ENCODE measurements at places on chromosomes 2 and 18.
A peak's percentile ranks its signal among the peaks of the same experiment; 100 is the strongest.

GRCh38 chr2:211367711-211368110 lies 811.3 kb downstream of the CPS1 start:
- DNase-seq: no peak

DNA sequence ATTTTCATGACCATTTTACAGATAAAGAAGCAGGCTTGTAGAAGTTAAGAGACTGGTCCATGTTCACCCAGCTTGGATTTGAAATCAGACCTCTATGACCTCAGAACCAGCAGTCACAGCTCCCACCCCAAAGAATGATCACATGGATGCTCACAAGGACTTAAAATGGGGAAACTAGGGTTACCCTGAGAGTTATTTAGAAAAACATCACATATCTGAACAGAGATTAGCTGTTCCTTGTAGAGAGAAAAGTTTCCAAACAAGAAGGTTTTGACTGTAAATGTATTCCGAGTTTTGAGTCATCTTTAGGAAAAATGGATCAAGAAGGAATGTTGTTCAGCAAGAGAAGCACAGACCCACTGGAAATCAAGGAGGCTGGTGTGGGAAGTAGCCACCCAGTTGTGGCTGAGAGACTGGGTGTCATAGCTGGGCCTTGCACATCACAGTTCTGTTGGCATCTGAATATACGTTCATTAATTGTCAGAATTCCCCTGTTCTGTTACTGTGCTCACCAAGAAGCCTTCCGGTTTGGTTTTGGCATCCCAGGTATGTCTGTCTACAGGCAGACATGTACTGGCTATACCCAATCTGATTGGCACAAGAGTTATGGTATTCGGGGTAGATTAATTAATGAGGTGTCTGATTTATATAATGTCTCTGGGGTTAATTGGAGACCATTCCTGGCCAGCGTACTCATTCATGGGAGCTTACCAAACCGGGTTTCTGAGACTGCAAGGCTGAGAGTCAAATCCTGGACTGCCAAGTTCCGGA lies 371.8 kb upstream of the SLC14A2 start:
- DNase-seq: no peak

DNA sequence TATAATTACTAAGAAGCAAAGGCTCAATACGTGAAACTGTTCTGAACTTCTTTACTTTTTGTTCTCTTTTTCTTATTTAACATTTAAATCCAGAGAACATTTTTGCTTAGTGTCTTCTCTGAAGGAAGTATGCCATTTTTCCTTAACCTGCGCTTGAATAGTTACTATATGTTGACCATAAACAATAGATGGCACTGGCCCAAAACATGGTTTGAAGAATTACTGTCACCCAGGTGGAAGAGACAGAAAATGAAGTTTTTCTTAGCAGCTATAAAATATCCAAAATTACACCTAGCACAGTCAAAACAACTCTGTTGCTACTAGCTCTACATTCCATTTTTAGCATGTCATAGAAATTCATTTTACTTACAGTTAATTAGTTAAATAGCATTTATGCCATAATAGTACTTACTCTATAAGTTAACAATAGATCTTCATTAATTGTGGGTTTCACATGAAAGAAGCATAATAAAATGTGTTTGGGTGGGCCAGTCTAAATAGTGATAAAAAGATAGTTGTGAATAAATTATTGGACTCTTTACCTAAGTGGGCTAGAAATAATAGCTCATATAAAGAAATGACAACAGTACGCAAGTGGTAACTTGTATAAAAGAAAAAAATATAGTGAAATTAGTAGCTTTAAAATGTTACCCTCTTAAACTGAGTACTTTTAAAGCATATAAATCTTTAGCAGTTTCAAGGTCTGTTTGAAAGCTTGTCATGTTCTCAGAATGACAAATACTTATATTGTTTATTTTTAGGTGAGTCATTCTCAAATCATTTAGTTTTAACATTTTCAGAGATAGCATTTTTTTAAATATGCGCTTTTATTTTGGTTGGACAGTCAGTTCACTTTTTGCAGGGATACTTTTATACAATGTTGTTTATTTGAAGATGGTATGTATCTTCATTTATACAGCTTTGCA lies 3.7 kb downstream of the ETAA1 start:
- DNase-seq: no peak

- no peak for DNase-seq
Measured at GRCh38 chr2:119823734-119824334, 64.1 kb downstream of the PTPN4 start.

DNA sequence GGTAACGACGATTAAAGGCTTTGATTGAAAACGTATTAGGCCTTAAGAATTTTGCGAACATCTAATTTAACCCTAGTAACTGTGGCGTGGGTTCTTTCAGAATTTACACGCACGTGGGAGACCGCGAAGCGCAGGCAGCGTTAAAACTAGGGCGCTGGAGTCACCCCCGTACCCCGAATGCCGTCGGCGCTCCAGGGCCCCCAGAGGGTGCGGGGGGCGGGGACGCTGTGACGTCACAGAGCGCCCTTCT lies 673 bp upstream of the SMCHD1 start:
- no peak for DNase-seq

DNA sequence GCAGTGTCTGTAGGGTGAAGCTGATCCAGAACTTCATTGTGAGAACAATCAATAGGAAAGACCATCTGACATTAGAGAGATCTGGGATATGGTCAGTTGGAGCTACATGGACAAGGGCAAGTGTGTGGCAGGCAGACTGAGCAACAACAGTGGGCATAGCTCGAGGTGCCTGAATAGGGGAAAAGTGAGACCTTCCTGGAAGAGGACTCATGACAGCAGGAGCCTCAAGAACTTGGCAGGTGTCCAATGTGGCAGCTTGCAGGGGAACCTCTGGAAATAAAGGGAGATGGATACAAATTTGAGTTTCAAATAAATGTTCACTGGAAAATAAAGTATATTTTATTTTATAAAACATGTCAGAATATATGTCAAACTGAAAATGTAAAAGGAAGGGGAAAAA lies 117.9 kb downstream of the TANC1 start:
- no peak for DNase-seq

- no peak for DNase-seq
Measured at GRCh38 chr2:26772064-26773001, 8.2 kb downstream of the SLC35F6 start.

DNA sequence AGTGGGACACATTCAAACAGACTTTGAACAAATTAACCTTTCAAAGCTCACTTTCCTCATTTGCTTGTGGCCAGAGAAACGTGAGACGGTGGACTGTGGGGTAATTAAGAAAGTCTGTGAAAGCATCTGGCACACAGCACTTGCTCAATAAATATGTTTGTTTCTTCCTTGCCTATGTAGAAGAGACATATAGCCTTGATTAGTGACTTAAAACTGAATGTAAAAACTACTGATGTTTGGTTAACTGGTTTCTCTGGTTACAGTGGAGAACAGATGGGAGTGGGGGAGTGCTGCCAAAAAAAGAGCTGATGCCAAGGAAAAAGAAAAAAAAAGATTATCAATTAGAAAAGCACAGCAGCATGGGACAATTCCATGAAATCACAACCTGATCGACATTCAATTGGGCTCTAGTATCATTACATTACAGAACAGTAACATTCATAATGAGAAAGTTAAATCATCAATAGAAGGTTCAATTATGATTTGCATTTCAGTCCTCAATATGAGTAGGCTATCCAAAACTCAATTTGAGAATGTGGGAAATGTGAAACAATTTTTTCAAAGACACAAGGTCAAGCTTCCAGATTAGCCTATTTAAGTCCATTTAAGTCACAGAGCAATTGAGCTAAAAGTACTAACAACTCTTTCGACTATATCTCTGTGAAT lies 14.7 kb downstream of the CUL3 start:
- DNase-seq: no peak

DNA sequence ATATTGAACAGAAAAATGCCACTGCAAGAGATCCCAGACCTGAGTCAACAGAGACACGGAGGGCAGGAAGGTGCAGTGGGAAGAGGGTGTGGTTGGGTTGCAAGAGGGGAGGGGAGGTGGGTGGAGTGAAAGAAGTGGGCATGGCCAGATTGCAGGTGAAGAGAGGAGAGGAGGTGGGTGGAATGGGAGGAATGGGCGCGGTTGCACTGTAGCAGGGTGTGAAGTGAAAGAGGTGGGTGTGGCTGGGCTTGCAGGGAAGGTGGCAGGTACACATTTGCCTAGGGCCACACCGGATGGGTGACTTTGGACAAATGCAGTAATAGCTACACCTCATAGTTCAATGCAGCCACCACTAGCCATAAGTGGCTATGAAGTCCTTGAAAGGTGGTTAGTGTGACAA lies 71.1 kb downstream of the DOCK10 start:
- DNase-seq: no peak

- DNase-seq: no peak
Measured at GRCh38 chr2:41896186-41896846, 151.5 kb upstream of the PKDCC start.

GRCh38 chr2:17646081-17646554 lies 105.6 kb downstream of the VSNL1 start:
- DNase-seq: peak; percentile 33

GRCh38 chr2:153811516-153811915 lies 60.2 kb upstream of the GALNT13 start:
- DNase-seq: no peak

DNA sequence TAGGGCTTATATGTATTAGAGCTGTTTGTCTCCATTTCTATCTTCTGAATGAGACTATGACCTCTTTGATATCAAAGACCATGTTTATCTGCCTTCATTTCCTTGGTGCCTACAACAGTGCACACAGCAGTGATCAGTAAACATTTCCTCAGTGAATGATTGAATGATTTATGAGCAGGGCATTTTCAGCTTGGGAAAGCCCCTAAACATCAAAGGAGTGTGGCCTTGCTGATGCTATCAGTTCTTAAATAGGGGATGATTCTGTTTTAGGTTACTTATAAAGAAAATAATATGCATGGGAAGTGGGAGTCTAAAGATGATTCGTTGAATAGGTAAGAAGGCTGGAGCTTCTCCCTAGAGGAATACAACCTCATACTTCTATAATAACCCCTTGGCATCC lies 425.3 kb downstream of the ZNF521 start:
- no peak for DNase-seq

GRCh38 chr2:205435970-205436369 lies 246.3 kb upstream of the NRP2 start:
- DNase-seq: no peak

- DNase-seq: no peak
Measured at GRCh38 chr2:158213773-158214172, 112.1 kb downstream of the UPP2 start.

DNA sequence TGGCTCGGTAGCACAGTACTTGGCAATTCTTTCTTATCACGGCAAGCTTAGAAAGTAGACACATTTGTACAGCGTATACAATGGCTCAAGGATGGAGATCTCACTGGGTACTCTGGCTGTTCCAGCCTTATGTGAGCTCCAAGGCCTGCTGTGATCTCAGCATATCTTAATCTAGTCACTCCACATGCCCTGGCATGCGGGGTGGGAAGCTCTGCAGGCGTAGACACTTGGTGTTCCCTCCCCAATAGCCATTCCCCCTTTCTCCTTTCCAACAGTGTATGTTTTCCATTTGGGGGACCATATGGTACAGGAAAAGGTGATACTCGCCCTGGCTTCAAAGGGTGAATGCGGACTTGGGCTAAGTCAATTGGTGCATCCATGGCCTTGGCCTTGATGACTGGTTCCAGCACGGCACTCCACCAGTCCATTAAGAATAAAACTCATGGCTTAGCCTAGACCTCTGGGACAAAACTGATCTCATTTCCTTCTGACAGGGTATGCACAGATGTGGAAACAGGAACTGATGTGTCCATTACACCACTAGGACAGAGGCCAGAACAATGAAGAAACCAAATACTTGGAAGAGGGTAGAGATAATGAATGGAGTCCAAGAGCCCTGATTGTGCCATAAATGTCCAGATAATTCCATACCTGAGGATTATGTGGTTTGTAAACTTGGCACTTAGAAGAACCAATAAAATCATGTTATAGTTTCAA lies 28.4 kb downstream of the TGIF1 start:
- no peak for DNase-seq

GRCh38 chr2:213261237-213261636 lies 23.0 kb upstream of the SPAG16 start:
- no peak for DNase-seq

DNA sequence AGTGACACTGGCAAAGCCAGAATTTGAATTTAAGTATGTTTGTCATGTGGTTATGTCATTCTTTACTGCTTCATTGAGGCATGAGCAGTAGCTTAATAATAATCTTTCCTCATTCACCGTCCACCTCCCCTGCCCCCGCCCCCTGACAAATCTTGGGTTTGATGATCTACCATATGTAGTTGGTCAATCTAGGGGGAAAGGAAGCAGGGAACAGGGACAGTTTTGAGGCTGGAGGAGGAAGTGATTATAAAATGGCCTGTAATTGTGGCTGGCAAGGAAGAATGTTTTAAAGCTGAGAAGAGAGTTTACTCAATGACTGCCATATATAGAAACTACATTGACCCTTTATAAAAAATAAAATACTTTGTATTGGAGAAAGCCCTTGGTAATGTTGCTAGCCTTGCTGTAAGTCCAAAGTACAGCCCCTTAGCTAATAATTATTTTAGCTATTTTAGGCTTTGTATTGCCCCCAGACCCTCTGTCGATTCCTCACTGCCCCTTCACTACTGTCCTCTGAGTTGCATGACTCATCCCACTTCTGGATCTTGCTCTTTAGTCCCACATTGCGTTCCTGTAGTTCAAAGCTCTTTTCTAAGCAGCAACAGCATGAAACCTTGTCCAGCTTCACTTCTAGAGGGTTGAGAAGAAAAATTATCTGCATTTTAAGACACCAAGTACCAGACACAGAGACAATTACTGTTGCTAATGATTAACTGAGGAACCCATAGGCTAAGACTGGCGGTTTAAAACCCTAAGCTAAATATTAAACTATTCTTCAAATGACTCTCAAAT lies 38.4 kb downstream of the PELI1 start:
- DNase-seq: no peak

- no peak for DNase-seq
Measured at GRCh38 chr2:208311321-208311720, 45.3 kb downstream of the PIKFYVE start.

- no peak for DNase-seq
Measured at GRCh38 chr2:210199186-210199765, 26.0 kb downstream of the ACADL start.
